ENCODE measurements at places on chromosomes 2 and 18. TPM values are rescaled to one million over a fixed set of nuclear protein-coding genes. Genes with fewer than 3 reads are reported as not detected.

Gene MOB4
- total RNA-seq, result 33.8 TPM

Gene IL36G
- not detected for total RNA-seq

Gene POLR1B
- 28.8 TPM for total RNA-seq

Gene GPAT2
- not detected for total RNA-seq

Gene SLC40A1
- 3.8 TPM for total RNA-seq

Gene DPY30
- 119 TPM for total RNA-seq

Gene POTEJ
- not detected for total RNA-seq

Gene ZNF396
- 0.66 TPM for total RNA-seq

Gene KCNG2
- total RNA-seq, result not detected

All from A549 treated with DMSO at 1 μM for 4 hours (cell line).